Stimulated activated CD8-positive, alpha-beta memory T cell treated with anti-CD3 and anti-CD28 coated beads, Interleukin-4, amount 100 ng/mL, for 4 hours (primary cell): ENCODE measurements at places on chromosomes 7 and 10.

DNA sequence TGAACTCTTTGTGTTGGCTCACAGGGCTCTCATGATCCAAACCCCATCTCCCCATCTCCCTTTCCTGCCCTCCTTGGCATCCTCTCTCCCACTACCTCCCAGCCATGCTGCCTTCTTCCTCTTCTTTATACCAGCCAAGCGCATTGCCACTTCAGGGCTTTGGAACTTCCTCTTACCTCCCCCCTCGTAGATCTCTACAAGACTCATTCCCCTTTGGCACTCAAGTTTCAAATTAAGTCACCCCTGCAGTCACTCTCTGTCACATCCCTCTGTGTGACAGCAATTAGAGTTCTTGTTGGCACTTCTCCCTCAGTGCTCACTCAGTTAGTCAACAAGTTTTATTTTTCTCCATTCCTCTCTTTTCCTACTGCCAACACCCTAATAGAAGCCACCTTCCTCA, 20.8 kb upstream of the NRP1 start:
- DNase-seq = no peak

DNA sequence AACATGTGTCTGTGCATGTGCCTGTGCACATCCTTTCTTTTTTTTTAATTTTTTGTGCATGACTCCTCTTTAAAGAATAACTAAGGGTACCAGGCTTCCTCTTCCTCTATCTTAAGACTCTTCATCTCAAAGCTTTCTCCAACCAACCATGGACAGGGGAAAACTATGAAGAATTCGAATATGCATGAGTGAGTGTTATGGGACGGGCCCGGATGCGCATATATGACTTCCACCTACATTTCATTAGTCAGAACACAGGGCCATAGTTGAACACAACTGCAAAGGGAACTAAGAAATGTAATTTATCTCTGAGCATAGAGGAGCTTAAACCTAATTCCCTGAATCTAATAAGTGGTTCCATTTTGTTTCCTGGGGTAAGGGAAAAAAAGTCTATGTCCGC, 270.3 kb upstream of the SORCS1 start:
- DNase-seq = no peak

- DNase-seq = no peak
These were observed 501.0 kb upstream of the GALNT17 start for GRCh38 chr7:70630818-70631457.

DNA sequence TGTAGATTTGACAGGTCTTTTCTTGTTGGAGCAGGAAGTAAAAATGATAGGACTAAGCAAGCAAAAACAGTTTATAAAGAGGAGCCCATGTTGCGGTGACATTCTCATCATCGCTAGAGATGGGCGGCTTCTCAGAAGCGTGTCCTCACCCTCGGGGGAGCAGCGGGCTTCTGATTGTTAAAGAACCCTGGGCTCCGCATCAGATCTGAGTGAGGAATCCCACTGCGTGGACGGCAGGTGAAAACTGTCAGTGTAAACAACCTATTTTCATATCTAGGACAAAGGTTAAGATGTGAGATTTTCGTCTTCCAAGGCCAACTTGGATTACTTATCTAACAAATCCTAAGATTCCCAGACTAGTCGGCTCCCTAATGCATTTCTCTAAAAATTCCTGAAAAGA, 177.6 kb downstream of the ADARB2 start:
- DNase-seq = no peak

GRCh38 chr10:70930263-70931000, 42.1 kb upstream of the PCBD1 start:
- DNase-seq = no peak

DNA sequence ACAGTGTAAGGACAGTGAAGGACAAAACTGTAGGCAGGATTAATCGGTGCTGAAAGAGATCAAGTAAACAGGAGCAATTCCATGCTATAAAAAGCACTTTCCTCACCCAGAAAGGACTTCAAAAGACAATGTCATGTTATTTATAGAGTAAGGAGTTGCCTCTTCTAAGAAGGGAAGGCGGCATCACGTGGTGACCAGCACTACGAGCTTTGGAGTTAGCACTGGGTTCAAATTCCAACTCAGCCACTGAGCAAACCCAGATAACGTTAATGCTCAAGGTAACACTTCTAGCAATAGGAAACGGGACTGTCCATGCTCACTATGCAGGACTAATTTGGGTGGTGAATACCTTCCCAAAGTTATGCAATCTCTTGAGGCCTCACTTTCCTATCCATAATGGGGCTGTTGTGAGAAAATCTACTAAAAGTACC, 715 bp upstream of the PANK1 start:
- DNase-seq = no peak

DNA sequence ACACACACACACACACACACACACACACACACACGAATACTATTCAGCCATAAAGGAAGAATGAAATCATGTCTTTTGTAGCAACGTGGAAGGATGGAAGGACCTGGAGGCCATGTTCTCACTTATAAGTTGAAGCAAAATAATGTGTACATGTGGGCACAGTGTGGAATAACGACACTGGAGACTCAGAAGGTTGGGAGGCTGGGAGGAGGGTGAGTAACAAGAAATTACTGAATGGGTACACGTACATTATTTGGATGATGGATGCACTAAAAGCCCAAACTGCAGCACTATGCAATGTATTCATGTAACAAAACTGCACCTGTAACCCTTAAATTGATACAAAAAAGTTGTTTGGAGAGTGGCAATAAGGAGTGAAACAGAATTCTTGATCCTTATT, 32.1 kb downstream of the KMT2C start:
- no peak for DNase-seq

DNA sequence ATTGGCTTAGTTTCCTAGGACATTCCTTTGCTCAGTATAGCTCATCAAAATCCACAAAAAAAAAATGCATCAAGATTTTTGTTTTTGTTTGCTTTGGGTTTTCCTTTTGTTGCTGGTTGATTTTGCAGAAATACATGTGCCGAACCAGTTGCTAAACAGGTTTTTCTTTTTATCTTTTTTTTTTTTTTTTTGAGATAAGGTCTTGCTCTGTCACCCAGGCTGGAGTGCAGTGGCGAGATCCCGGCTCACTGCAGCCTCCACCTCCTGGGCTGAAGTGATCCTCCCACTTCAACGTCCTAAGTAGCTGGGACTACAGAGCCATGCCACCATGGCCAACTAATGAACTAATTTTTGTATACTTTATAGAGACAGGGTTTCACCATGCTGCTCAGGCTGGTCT, 8.3 kb downstream of the CSTF2T start:
- no peak for DNase-seq

DNA sequence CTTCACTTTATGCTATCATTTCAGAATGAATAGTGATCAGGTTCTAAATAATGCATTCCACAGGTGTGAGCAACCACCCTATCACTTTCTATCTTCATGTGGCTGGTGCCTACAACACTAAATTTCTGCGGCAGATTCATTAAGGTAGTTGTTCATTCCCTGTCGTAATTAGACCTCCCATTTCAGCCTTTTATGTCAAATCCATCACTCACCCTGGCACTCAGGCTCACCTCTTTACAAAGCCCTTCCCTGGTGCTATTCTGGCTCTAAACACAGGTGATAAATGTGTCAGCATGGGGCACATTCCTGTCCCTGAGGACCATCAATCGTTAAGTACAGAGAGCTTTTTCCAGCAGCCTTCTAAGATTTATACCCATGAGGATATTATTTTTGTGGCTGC, 300.0 kb upstream of the C7orf33 start:
- DNase-seq = no peak

- DNase-seq = no peak
These were observed 83.1 kb upstream of the STEAP1B start for GRCh38 chr7:22582863-22583622.

DNA sequence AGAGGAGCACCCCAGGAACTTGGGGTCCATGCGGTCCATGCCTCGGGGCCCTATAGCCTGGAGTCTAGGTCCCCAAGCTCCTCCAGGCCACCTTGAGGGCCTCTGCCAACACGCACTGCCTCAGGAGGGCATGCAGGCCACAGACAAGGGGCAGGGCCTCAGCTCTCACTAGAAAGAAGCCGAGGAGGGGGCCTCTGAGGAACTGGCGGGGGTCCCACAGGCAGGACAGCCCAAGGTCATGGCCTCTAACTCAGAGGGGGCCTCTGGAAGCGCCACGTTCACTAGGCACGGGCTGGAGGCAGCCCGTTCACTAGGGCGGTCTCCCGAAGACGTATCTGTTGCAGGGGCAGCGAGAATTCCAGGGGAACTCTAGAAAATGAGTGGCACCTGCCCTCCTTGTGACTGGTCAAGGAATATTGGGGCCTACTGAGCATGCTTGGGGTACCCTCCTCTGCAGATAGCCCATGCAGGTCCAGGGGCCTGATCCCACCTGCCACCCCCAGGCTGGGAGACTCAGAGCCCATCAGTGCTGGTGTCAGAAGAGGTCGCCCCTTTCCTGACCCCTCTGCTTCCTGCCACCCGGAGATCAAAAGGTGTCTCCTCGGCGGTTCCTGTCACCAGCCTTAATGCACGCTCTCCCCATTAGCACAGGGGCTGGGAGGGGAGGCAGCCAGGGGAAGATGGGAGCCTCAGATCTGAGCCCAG, 86.7 kb upstream of the RET start:
- no peak for DNase-seq

- DNase-seq = no peak
These were observed 638 bp downstream of the EGR2 start for GRCh38 chr10:62815381-62816075.

- no peak for DNase-seq
These were observed 6.2 kb downstream of the REEP3 start for GRCh38 chr10:63527401-63527800.

GRCh38 chr7:106616708-106617051, 44.3 kb downstream of the CCDC71L start:
- no peak for DNase-seq

GRCh38 chr10:68796605-68797004, 30.7 kb upstream of the STOX1 start:
- DNase-seq = no peak

- no peak for DNase-seq
These were observed 108.9 kb downstream of the RNLS start for GRCh38 chr10:88473989-88474883.

GRCh38 chr10:87837445-87837844, 19.4 kb upstream of the ATAD1 start:
- no peak for DNase-seq

DNA sequence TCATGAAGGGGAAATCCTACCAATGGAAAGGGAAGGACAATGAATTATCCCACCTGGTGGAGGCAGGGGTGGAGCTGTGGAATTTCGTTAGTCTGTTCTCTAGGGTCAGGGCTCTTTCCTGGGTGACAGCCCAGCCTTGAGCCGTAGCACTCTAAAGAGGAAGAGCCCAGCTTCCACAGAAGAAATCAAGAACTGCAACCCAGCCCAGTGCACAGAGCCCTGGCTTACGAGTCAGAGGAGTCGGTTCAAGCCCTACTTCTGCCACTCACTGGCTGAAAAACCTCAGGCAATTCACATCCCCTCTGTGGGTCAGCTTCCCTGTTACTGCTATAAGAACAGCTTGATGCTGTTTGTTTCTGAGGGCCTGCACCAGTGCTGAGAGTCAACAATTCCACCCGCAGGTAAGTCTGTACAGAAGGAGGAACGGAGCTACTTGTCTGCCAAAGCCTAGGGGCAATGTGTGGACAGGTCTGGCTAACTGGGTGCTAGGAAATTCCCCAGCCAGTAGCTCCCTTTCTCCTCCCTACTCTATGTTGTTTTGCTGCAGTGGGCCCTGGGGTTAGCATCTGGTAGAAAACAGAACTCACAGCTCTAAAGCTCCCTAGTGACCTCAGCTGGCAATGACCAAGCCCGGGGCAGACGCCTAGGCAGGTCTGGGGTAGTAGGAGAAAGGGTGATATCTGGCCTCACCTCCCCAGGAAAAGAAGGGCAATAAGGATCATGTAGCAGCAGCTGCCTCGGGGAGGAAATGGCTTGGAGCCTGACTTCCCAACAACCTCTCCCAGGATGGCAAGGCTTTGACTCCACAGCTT, 3.3 kb downstream of the AVPI1 start:
- no peak for DNase-seq

DNA sequence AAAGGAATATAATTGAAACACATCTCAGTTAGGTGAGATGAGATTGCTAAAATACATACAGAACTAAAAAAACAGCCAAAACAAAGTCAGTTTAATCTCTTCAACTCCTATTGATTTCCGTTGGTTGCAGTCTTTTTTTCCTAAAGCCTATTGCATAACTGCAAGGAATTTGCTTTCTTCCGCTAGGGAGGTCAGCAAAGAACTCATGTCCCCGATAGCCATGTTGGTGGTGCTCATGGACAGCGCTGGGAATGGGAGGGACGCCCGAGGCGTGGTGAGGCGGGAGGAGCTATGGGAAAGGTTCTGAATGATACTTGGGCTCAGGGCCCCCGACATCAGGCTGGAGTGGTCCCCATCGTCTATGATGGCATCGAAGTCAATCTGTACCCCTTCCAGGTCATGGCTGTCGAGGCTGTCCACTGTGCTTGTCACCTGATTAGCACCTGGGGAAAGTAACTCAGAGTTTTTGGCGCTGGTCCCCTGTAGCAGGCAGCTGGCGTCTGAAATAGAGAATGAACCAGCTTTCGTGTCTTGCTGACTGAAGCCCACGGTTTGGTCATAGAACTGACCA, 261.4 kb upstream of the INHBA start:
- no peak for DNase-seq

DNA sequence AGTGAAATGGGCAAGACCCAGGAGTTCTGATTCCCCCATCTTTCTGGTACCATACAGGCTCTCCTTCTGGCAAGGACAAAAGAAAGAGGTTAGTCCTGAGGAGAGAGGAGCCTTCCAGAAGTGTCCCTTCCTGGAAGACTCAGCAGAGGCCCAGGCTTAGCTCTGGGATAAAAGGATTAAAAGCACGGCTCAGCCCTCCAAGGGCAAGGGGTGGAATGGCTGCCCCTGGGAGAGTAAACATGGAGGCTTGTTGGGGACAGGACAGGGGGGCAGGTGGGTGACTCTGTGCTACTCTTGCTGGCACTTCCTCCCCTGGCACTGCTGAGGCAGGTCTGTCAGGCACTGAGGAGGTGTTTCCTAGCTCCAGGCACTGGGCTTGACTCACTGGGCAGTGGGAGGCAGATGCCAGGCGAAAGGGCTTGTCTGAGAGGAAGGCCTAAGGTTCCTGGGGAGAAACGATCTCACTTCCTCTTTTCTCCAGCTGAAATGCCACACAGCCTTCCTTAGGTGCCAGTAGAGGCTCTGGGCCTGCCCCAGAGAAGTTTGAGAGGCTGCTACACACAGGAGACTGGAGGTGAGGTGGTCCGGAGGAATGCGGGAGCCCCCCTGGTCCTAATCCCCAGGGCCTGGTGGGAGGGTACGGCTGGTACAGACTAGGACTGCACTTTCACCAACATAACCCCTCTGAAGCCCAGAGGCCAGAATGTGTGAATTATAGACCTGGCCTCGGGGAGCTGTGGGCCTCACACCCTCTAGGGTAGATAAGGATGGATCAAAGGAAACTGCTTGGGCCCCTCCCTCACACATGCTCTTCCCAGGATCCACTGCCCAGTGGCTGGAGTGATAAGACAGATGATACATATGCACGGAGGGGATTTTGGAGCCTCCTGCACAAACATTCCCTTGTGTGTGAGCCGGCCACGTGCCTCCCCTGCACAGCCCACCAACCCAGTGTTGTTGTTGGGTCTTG, 63.2 kb upstream of the PODXL start:
- DNase-seq = no peak

GRCh38 chr7:17010637-17011300, 129.0 kb upstream of the AGR3 start:
- DNase-seq = no peak
